Kidney (tissue), 22 donors: ENCODE measurements at places on chromosomes 4 and X. TPM values are rescaled to one million over a fixed set of nuclear protein-coding genes. Genes with fewer than 3 reads are reported as not detected.

GRCh38 chr4:40331101-40331745 is 3.9 kb upstream of the CHRNA9 start:
- no peaks in the 10 kb centered on the region for H3K4me1 ChIP-seq
- no peaks in the 10 kb centered on the region for H3K36me3 ChIP-seq
- H3K27ac ChIP-seq, result no peak overlapping the region
- no peak for DNase-seq
- no peaks in the 10 kb centered on the region for H3K27me3 ChIP-seq

GRCh38 chr4:102308032-102308799 is 37.1 kb downstream of the SLC39A8 start:
- H3K27me3 ChIP-seq, result no peaks in the 10 kb centered on the region
- H3K27ac ChIP-seq, result no peak overlapping the region
- H3K36me3 ChIP-seq, result no peaks in the 10 kb centered on the region
- H3K4me3 ChIP-seq, result no peak overlapping the region

GRCh38 chr4:28073860-28074555 is 1213.4 kb downstream of the STIM2 start:
- H3K27me3 ChIP-seq, result no peaks in the 10 kb centered on the region
- DNase-seq, result no peak
- no peak overlapping the region for H3K27ac ChIP-seq
- no peaks in the 10 kb centered on the region for H3K4me1 ChIP-seq
- no peak overlapping the region for H3K4me3 ChIP-seq

DNA sequence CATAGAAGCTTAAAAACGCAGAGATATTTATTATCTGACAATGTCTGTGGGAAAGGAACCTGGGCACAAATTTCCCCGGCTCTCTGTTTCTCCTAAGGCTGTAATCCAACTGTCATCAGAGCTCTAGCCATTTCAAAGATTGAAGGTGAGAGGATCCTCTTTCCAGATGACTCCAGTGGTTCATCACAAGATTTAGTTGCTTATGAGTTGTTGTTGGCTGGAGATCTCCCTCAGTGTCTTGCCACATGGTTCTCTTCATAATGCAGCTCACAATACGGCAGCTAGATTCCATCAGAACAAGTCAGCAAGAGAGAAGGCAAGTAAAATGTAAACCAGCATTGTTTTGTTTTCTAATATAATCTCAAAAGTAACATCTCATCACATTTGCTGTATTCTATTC is 369.4 kb downstream of the GASK1B start:
- no peaks in the 10 kb centered on the region for H3K27me3 ChIP-seq
- no peak overlapping the region for H3K27ac ChIP-seq
- H3K4me1 ChIP-seq, result no peaks in the 10 kb centered on the region
- H3K36me3 ChIP-seq, result no peaks in the 10 kb centered on the region
- DNase-seq, result no peak

DNA sequence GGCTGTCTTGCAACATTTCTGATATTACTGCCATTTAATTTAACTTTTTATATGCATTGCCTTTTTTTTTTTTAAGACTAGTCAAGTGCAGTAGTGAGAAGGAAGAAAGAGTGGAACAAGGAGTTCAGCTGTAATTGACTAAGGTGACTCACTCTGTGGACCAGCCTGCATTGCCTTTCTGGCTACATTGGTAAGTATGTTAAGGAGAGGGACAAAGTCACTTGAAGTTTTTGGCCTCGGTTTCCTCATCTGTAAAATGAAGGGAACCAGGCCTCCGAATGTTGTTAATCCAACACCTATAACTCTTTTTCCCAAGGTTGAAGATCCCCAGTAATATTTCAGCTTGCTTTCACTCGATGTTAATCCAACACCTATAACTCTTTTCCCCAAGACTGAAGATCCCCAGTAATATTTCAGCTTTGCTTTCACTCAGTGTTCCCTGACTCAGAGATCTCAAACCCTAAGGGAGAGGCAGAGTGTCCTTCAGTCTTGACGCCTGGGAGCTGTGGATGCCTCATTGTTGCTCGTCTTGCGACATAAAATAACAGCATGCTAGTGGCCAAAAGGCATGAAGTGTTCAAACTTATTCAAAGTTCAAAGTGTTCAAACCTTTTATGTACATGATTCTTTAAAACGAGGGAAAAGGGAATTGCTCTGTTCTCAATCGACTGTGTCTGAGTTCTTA is 102.0 kb downstream of the SORBS2 start:
- H3K36me3 ChIP-seq, result no peaks in the 10 kb centered on the region
- H3K27me3 ChIP-seq, result no peaks in the 10 kb centered on the region
- no peak overlapping the region for H3K27ac ChIP-seq

- H3K27me3 ChIP-seq, result no peaks in the 10 kb centered on the region
- H3K36me3 ChIP-seq, result peaks cover 39% of the 10 kb centered on the region
- H3K4me1 ChIP-seq, result no peaks in the 10 kb centered on the region
- peak; percentile 61 for DNase-seq
These were observed 22.5 kb downstream of the LETM1 start for GRCh38 chr4:1833307-1834046.

GRCh38 chr4:3250438-3250955 is 1.5 kb downstream of the MSANTD1 start:
- H3K27me3 ChIP-seq, result no peaks in the 10 kb centered on the region
- H3K36me3 ChIP-seq, result no peaks in the 10 kb centered on the region
- peak; percentile 87 for DNase-seq
- no peaks in the 10 kb centered on the region for H3K4me1 ChIP-seq
- H3K4me3 ChIP-seq, result no peak overlapping the region

- H3K36me3 ChIP-seq, result no peaks in the 10 kb centered on the region
- no peaks in the 10 kb centered on the region for H3K27me3 ChIP-seq
- no peaks in the 10 kb centered on the region for H3K4me1 ChIP-seq
- H3K4me3 ChIP-seq, result no peak overlapping the region
These were observed 13.6 kb downstream of the ADAMTS3 start for GRCh38 chr4:72555377-72555831.

DNA sequence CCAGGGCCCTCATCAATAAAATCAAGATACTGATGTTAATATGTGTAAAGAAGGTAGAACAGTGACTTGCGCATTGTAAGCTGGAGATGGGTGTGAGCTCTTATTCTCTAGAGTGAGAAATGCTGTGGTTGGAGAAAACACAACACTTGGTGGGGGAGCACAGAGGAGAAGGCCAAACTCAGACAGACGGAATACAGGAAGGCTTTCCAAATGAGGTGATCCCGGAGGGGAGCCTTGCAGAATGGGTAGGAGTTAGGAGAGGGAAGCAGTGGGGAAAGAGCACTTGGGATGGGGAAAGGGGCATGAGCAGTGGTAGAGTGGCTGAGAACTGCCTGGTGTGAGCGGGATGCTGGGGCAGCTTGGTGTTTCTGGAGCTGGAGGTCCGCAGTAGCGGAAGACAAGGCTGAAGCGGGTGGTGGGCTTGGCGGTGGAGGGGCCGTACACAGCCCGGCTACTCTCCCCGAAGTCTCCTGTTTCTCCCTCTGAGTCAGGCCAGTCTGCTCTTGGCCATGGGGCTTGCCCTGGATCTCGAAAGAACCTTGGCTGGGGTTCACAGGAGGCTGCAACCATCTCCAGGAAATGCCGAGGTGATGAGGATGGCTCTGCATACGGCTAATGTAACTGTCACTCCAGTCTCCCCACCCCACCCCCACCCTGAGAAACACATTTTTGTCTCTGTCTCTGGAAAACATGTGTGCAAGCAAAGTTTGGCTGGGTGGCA is 11.3 kb upstream of the PLAC1 start:
- no peak overlapping the region for H3K4me3 ChIP-seq
- no peaks in the 10 kb centered on the region for H3K36me3 ChIP-seq
- DNase-seq, result no peak

DNA sequence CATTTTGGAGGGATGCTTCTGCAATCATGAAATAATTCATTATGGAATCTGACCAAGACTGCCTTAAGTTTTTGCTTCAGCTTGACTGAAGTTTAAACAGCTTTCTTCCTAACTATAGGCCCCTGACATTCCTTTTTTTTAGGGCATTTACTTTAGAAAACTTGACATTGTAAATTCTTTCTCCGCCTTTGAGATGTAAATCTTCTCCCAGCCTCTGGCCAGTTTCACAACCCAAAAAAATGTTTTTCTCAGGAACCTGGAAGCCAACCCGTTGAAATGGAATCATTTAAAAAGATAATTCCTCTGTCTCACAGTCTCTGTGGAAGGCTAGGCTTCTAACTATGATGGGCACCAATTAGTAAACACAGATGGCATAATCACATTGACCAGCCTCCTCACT is 710.4 kb upstream of the PABPC4L start:
- H3K27me3 ChIP-seq, result no peaks in the 10 kb centered on the region
- DNase-seq, result no peak
- no peak overlapping the region for H3K4me3 ChIP-seq

Gene KCNE5
- polyA plus RNA-seq, result not detected

Gene PF4V1
- not detected for polyA plus RNA-seq

Gene S100G
- polyA plus RNA-seq, result not detected

Gene MEPE
- polyA plus RNA-seq, result not detected

Gene SSX2
- not detected for polyA plus RNA-seq

Gene SPIN2A
- not detected for polyA plus RNA-seq

Gene FGA
- 5.3 TPM for polyA plus RNA-seq

Gene ADGRL3
- 1.3 TPM for polyA plus RNA-seq

Gene PLXNB3
- 2.2 TPM for polyA plus RNA-seq

Gene SH2D1A
- not detected for polyA plus RNA-seq

Gene MAGEB6B
- not detected for polyA plus RNA-seq

Gene GAGE13
- not detected for polyA plus RNA-seq
